Activated CD4-positive, alpha-beta T cell treated with anti-CD3 and anti-CD28 coated beads for 4 hours (primary cell): ENCODE measurements at places on chromosomes 6 and 20.

DNA sequence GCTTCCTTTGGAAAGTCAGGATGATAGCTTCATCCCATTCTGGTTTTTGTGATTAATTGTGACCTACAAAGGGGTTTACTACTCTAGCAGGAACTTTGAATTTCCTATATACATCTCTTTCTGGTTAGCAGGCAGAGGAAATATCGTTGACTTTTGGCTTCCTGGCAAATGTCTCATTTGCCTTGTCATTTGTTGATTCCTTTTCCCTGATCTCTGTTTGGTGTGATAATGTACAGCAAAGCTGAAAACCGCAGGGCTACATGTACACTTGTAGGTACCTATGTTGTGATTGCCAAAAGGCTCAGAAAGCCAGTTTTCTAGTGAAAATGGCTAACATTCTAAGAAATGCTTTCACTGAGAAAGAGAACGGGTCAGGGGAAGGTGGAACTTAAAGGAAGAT is 44.3 kb downstream of the TOP1 start:
- DNase-seq = no peak

- no peak for DNase-seq
Observed at GRCh38 chr20:2834401-2835110, 5.9 kb downstream of the PCED1A start.

DNA sequence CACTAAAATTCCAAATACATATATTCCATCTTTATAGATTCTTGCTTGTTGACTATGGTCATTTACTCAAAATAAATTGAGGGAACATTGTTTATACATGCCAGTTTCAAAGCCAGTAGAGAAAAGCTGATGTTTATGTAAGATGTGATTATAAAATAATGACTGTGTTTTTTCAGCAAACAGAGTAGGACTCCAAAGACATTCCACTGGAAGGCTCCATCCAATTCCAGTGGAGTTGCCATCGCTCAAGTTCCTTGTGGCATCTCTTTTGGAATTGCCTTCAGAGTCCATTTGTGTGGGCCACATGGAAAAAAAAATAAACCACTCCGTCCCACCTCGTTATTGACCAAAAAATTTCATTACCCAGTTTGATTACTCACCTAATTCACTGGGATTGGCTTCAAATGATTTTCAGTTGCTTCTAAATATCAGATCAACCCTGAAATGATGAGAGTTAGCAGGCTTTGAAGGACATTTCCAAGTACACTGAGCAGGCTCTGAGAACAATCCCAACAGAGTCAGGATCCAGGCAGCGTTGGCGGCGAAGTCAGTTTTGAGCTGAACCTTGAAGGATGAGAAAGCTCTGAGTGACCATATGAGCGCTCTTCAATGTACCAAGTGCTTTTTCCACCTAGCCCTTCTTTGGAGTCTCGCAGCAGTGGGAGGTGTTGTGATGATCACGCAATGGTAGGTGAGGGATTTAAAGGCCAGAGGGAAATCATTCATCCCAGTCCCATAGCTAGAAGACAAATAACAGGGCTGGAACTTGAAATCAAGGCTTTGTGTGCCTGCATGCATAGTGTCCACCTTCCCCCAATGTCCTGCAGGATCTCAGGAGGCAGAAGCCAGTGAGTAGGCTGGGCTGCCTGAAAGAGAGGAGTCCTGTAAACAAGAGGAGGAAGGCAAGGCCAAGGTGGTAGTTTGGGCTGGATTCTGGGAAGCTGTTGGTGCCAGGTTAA is 281.7 kb downstream of the CDC5L start:
- DNase-seq = no peak

- no peak for DNase-seq
Observed at GRCh38 chr6:40152701-40153436, 218.6 kb upstream of the MOCS1 start.

- no peak for DNase-seq
Observed at GRCh38 chr6:49978332-49979226, 9.2 kb upstream of the DEFB113 start.

- no peak for DNase-seq
Observed at GRCh38 chr6:43055966-43056365, 2.3 kb upstream of the CUL7 start.

DNA sequence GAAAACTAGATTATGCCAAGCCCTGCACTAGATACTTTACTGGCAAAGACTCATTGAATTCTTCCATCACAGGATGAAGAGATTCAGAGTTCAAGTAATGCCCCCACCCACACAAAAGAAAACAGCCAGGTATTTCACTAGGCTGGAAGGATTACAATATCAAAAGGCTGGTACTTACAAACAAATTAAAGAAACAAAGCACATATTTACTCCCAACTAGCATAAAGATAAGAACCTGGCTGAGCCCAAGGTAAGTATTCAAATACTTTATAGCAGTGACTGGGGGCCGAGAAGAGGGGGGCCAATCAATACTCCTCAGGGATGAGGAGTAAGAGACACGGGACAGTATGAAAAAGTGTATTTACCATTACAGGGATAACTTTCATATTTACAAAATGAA is 3.7 kb downstream of the ACOT8 start:
- no peak for DNase-seq

DNA sequence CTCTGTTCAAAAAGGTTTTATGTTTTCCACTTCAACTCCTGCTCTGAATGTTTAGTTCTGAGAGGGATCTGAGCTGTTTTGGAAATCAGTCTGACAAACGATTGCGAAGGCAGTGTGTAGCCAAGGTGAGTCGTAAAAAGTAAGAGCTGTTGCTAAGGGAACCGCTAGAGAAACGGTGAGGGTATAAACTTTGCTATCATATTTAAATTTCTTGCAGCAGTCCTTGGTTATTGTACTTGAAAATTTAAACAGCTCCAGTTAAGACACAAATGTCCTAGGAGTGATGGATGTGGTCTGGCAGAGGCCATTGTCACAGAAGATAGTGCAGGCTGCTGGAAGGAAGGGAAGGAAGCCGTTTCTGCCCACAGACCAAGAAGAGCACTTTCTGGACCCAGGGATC is 64.9 kb upstream of the CITED2 start:
- DNase-seq = no peak

DNA sequence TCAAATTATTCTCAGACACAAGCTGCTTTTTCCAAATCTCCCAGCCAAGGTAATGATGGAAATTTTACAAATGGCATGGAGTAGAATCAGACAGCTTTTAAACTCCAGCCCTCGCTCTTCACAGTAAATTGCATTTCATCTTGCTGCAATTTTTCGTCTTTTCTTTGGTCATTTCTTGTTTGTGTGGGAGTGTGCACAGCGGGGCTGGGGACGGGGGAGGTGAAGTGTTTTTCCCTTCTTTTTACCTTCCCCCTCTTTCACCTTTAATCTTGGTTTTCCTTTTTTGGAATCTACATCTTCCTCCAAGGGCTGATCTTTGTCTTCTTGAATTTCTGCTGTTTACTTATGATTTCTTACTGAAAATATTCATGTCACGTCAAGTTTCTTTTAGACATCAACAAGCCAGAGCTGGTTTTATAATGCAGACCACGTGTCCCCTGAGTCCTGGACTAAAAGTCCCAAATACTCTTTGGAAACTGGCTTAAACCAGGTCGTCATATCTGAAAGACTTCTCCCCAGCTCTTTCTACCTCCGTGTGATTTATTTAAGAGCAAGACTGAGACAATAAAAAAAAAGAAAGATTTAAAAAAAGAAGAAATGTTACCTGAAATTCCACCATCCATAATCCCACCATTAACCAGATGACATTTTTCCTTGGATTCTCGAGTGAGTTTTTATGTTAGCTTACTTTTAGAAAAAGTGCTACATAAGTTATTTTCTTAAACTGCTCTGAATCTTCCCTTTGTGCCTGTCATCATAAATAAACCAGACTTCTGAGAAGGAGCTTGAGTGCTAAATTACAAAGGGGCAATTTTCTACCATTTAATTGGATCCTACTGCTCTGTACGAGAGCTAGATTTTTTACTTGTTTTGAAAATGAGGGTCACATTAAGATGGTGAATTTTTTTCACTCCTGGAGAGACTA is 52.0 kb downstream of the MAP3K5 start:
- DNase-seq = no peak

DNA sequence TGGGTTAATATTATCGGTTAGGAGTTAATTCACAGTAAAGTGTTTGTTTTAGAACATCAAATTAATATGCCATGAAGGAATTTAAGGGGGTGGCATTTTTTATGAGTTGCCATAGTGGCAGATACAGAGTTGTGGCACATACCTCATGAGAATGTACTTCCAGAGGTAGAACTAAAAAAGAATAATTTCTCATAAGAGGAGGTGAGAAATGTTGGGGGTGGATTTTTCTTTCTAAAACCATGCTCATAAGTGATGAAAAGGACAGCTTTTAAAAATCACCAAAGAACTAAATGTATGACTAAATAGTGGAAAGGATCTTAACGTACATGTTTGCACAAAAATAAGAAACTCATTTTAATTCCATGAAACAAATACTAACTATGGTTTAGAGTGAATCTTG is 58.7 kb downstream of the SHLD1 start:
- DNase-seq = no peak
